ENCODE measurements at places on chromosomes 3 and 15.

DNA sequence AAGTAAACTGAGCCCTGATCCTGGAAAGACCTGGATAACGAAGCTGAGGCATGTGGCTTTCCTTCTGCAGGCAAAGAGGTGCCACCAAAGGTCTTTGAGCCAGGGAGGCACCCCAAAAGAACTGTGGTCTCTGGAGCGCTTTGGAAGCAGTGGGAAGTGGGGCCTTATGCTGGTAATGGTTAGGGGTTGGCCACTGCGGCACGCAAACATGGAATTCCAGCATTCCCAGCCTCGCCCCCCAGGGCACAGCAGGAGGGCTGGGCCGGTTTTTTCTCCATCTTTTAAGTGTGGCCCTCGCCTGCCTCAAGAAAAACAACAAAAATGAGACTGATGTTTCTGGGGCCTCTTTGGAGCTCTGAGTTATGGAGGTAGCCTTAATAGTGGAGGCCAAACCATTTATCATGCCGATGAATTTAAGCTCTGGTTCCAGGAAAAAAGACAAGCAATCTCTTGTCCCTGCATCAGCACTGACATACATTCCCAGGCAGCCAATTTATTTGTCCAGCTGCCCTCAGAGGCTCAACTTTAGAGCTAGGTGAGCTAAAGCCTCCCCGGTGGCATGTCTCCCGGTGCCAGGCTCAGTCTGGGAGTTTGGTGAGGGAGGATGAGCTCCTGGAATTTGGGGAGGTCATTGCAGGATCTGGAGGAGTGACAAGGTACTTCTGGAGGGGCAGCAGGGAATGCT lies 109.0 kb downstream of the TLE3 start:
- no peak for DNase-seq

- no peak for DNase-seq
Observed at GRCh38 chr3:125220727-125221429, 8.3 kb upstream of the SLC12A8 start.

- no peak for DNase-seq
Observed at GRCh38 chr15:91921188-91921842, 67.8 kb downstream of the SLCO3A1 start.

GRCh38 chr3:112097378-112097777 lies 11.2 kb downstream of the C3orf52 start:
- no peak for DNase-seq

DNA sequence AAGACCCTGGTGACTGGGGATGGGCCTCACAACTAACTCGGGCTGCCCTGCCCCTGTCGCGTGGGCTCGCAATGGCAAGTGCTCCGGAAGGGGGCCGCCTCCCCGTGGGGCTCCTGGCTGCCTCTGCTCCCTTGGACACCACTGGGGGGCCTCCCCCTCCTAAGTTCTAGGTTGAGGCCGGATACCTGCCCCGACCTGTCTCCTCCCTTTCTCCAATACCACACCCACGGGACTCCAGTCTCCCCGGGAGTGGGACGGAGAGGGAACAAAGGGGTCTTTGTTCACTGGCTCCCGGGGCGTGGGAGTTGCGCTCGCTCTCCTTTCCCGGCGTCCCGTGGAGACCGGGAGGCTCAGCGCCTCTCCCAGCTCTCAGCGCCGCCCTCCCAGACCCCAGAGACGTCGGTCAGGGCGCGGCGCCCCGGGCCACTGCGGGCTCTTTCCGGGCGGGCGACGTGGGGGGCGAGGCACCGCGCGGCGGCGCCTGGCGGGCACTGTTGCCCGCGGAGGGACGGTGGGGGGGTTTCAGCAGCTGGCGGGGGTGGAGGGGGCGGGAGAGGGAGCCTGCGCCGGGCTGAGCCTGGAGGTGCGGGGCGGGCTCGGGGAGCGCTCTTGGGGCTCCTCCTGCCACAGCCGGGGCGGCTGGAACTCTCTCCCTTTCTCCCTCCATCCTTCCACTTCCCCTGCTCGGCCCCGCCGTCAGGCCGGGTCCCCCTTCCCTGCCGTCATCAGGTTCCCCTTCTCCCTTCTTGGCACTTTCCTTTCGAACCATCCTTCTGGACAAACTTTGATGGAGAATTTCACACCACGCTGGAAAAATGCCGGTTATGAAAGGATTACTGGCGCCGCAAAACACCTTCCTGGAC lies at the start of gene KCNH8:
Gene KCNH8 (plus strand): TSS at position 606 of the 863 bp plus-strand sequence. CDS start 210 bp downstream, at position 816.
- no peak for DNase-seq

GRCh38 chr3:160400702-160401150 lies 1.3 kb downstream of the SMC4 start:
- peak; percentile 80 for DNase-seq

DNA sequence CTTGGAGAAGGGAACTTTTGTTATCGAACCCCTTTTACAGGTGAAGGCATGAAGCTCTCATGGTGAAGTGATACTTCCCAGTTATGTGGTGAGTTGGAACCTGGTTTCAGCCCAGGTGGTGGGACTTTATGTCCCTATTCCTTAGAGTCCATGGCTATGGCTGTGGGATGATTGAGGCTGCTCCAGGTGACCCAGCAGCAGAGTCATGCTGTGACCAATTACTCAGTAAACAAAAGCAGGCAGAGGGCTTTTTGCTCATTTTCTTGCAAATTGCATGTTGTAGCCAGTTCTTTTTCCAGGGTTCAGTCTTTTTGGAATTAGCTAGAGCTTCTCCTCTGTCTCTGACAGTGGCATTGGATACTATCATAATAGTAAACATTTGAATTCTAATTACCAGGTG lies 70.7 kb downstream of the CACNA2D3 start:
- no peak for DNase-seq

- DNase-seq, result no peak
Observed at GRCh38 chr3:158842976-158843375, 41.1 kb downstream of the MFSD1 start.

- DNase-seq, result no peak
Observed at GRCh38 chr15:83555383-83555782, 98.5 kb upstream of the ADAMTSL3 start.

DNA sequence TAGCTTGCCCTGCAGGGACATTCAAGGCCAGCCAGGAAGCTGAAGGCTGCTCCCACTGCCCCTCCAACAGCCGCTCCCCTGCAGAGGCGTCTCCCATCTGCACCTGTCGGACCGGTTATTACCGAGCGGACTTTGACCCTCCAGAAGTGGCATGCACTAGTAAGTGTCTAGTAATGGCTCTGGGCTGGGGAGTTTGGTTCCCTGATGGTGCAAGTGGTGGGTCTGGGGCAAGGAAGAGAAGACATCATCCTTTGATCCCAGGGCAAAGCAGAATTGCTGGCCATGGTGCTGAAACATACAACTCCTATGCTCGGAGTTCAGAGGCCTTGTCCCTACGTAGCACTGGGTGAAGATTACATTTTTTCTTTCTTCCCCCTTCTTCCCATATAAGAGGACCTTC lies 311.4 kb downstream of the EPHB1 start:
- DNase-seq, result no peak

DNA sequence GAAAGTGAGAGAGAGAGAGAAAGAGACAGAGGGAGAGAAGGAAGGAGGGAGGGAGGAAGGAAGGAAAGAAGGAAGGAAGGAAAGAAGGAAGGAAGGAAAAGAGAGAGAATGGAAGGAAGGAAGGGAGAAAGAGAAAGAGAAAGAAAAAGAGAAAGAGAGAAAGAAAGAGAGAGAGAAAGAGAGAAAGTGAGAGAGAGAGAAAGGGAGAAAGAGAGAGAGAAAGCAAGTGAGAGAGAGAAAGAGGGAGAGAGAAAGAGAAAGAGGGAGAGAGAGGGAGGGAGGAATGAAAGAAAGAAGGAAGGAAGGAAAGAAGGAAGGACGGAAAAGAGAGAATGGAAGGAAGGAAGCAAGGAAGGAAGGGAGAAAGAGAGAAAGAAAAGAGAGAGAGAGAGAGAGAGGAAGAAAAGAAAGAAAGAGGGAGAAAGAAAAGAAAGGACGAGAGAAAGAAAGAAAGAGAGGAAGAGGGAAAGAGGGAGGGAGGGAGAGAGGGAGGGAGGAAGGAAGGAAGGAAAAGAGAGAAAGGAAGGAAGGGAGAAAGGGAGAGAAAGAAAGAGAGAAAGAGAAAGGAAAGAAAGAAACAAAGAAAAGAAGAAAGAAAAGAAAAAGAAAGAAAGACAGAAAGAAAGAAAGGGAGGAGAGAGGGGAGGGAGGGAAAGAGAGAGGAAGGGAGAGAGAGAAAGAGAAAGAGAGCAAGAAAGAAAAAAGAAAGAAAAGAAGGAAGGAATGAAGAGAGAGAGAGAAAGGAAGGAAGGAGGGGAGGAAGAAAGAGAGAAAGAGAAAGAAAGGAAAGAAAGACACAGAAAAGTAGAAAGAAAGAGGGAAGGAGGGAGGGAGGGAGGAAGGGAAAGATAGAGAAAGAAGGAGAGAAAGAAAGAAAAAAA lies 10.8 kb downstream of the WNT7A start:
- DNase-seq, result no peak

GRCh38 chr15:21268436-21268940 lies 171.8 kb downstream of the POTEB3 start:
- no peak for DNase-seq

DNA sequence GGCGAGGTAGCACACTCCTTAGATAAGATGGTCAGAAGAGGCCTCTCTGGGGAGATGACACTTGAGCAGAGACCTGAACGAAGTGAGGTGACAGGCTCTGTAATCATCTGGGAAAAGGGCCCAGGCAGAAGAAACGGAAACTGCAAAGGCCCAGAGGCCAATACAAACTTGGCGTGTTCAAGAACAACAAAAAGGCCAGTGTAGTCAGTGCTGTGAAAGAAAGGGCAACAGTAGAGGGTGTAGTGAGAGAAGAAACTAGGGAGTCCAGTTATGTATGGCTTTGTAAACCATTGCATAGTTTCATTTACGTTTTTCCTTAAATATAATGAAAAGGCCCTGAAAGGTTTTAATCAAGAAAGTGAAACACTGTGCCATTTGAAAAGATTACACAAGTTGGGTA lies 31.8 kb downstream of the PLD1 start:
- no peak for DNase-seq

- no peak for DNase-seq
Observed at GRCh38 chr3:188353426-188353825, 199.5 kb downstream of the LPP start.

- no peak for DNase-seq
Observed at GRCh38 chr3:24006-24405, 172.6 kb upstream of the CHL1 start.

DNA sequence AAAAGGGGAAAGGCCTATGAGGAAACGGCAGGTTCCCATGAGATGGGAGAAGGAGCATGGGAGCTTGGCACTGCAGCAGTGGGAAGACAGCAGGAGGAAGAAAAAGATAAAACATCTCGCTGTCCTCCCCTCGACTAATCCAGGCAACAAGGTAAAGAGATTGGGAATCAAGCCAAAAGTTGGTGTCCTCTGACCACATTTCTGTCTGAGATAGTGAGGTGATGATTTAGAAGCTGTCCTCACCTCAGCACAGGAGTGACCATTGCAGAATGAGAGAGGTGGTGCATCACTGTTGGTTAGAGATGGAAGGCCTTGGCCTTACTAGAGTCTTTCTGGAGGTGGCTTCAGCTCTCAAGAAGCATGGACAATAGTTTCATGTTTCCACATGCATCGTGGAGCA lies 226.6 kb upstream of the CCDC54 start:
- no peak for DNase-seq

DNA sequence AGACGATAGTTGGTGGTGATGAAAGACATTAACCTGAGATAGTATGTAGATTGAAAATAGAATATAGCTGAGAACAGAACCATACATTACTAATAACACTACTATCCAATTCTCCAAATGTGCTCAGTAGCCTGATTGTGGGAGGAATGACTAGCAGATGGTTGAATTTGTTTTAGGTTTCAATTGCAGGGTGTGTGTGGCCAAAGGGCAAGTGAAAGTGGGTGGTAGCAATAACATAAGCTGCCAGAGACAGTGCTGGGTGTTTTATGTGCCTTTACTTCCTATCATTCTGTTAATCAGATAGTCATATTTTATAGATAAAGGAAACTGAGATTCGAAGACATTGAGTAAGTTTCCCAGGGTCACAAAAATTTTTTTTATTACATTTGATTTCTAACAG lies 249.5 kb upstream of the ARL6 start:
- DNase-seq, result no peak

DNA sequence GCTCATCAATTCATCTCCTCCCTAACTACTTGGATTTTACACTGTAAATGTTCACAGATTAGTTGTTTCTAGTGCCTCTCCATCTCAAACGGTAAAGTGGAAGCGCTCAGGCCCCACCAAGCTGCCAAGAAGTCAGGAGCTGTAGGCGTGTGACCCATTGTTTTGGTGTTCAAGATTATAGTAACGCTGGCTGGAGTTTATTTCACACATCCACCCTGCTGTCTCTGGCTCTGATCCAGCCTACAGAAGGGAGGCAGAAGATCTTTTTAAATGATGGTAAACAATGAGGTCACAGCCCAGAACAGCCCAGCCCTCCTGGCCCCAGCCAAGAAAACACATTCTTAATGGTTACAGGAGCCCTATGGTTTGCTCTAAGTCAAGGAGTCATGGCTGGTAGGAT lies 25.7 kb upstream of the GALNT15 start:
- peak; percentile 91 for DNase-seq

DNA sequence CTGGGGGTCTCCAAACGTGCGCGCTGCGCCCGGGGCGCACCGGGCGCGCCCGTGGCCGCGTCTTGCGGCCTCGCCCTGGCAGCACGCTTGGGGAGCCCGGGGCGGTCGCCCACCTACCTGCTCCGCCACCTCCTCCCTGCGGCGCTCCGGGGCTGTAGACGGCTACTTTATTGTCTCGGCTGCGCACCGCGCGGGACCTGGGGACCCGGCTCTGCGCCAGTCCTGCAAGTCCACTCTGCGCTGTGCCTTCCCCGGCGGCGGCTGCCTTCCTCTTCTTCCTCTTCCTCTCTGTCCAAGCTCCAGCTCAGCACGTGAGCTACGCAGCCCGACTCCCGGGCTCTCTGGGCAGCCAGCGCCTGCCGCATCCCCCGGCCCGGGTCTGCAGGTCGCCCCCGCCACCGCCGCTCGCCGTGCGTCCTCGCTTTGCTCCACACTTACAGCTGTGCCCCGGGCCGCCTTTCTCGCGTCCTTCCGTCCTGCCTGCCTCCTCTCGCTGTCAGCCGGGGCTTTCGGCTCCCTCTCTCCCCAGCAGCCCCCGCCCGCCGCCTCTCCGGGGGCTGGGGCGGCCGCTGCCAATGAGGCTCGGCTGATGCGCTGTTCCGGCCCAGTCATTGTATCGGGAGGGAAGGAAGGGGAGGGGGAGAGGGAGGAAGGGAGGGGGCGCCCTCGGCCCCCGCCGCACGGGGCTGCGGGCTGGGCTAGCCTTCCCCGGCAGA lies 156.4 kb upstream of the FRMD4B start:
- DNase-seq, result peak; percentile 79

DNA sequence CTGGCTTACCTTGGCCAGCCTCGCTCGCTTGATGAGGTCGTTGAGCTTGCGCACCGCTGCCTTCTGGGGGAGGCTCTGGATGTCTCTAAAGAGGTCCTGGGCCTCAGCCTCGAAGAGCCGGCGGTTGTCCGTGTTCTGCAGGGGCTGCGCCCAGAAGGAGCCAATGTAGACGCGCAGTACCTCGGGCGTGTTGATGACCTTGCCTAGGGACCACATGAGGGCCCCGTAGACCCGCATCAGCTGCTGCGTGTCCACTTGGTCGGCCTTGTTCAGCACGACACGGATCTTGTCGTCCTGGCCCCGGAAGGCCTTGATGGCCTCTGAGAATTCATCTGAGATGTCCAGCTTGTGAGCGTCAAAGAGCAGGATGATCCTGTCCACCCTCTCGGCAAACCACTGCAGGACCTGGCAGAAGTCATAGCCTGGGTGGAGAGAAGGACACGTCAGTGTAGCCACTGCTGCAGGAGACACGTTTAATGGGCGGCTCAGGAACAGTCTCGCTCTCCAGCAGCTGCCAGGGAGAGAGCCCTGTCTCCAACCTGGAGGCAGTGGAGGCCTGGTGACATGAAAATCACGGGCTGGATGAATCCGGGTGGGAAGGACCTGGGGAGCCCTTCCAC lies 25.5 kb upstream of the SPTBN5 start:
- peak; percentile 63 for DNase-seq
